ENCODE measurements at places on chromosomes 6 and 20. TPM values are rescaled to one million over a fixed set of nuclear protein-coding genes. Genes with fewer than 3 reads are reported as not detected.

The TNF gene
- not detected for total RNA-seq

The AVP gene
- total RNA-seq: not detected

The LAMA2 gene
- 100 TPM for total RNA-seq

The SLC22A1 gene
- total RNA-seq: 1.1 TPM

The TNFRSF6B gene
- total RNA-seq: 3.3 TPM

The CLDN20 gene
- not detected for total RNA-seq

The RAET1L gene
- total RNA-seq: not detected

The CPNE5 gene
- total RNA-seq: 0.99 TPM

The CDSN gene
- total RNA-seq: not detected

The RRAGD gene
- total RNA-seq: 19.8 TPM

The OPN5 gene
- total RNA-seq: not detected

The DACT2 gene
- total RNA-seq: 0.68 TPM

The GABRR1 gene
- total RNA-seq: not detected

The SLC26A8 gene
- total RNA-seq: not detected

The TMEM244 gene
- not detected for total RNA-seq

The DYNLT1 gene
- total RNA-seq: 104 TPM

The ZBTB46 gene
- 3.6 TPM for total RNA-seq

The SNX14 gene
- 94.2 TPM for total RNA-seq

The HTR1B gene
- total RNA-seq: not detected

The CGAS gene
- 5.8 TPM for total RNA-seq

The MTCH1 gene
- total RNA-seq: 198 TPM

The PRPH2 gene
- total RNA-seq: 3.0 TPM

The PCMTD2 gene
- total RNA-seq: 63.1 TPM

The FHL5 gene
- 10.5 TPM for total RNA-seq

The RAMACL gene
- 3.0 TPM for total RNA-seq

The PDE7B gene
- total RNA-seq: 10.3 TPM

The NMBR gene
- not detected for total RNA-seq

The CALHM5 gene
- 2.1 TPM for total RNA-seq

The GJA10 gene
- not detected for total RNA-seq

The TCP11 gene
- 0.66 TPM for total RNA-seq

The ELOVL4 gene
- 4.6 TPM for total RNA-seq

The WFDC10B gene
- total RNA-seq: not detected

The SLC32A1 gene
- not detected for total RNA-seq

The MLIP gene
- total RNA-seq: not detected

The LY6G6C gene
- total RNA-seq: not detected

The ADTRP gene
- not detected for total RNA-seq

The PTCRA gene
- total RNA-seq: not detected

The DDO gene
- 2.2 TPM for total RNA-seq

The SUMO4 gene
- 6.1 TPM for total RNA-seq

The GLP1R gene
- not detected for total RNA-seq

The ECI2 gene
- 43.2 TPM for total RNA-seq

The IL17A gene
- total RNA-seq: not detected

The PRSS16 gene
- total RNA-seq: not detected

The HLA-DQA2 gene
- total RNA-seq: 0.36 TPM

The DDX39B gene
- total RNA-seq: 301 TPM
